ENCODE measurements at places on chromosomes 16 and 17.

DNA sequence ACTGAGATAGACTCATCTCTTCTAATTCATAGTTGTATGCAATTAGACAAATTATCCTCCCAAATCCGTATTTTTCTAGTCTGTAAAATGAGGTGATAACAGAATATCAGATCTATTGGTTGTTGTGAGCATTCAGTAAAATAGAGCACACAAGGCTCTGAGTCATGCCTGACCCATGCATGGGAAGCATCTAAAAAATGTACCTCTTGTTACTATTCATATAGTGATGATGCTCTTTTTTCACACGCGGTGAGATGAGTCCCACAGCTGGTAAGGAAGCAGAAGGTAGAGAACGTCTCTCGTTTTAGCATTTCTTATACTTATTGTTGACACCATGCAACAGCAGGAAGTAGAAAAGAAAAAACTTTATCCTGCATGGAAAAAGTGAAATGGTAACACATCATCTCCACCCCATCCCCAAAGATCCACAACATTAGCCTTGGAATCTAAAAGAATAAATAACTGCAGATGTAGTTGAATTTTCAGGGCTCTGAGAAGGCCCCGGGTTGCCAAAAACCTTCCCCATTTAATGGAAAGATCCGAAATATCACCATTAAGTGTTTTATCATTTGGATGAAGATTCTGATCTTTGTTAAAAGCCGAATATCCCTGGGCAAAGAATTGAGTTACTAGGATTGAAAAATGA lies 215.6 kb downstream of the TMEM114 start:
- DNase-seq: no peak

DNA sequence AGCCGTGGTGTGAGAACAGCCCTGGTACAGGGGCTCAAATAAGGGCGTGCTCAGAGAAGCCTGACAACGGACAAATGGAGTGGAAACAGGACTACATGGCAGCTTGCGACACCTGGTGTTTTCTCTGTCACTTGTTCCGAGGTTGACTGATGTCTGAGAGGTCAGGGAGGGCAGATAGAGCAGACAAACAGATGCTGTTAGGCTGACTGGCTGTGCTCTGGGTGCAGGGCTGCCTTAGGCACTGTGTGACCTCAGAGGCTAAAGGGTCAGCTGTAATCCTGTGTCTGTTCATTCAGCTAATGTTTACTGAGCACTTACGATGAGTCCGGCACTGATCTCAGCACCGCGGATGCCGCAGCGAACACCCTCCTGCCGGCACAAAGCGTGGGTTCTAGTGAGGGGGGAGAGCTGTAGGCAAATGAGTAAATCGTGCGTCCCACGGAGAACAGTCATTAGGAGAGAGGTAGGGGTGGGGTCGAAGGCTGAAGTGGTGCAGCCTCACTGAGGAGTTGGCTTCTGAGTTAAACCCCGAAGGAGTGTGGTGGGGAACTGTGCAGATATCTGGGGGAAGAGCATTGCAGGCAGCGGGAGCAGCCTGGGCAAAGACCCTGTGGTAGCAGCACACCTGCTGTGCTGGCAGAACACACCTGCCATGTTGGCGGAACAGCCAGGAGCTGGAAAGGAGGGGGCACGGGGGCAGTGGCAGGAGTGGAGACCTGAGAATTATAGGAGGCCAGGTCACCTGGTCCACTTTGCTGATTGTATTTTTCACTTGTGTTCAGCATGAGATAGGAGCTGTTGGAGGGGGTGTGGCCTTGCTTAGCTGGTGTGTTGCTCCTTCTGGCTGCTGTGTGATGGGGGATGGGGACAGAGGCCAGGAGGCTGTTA lies 35.0 kb downstream of the GPT2 start:
- no peak for DNase-seq

DNA sequence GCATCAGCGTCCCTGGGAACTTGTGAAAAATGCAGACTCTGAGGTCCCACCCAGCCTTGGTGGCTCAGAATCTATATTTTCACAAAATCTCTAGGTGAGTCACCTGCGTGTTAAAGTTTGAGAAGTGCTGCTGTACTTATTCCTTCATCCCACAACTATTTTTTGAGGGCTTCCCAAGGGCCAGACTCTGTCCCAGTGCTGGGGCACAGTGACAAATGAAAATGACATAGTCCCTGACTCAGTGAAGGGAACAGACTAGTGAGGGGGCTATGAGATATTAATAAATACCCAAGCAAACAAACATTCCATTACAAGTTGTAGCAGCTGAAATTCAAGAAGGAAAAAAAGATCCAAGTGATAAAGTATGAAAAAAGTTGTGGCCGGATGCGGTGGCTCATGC lies 9.9 kb upstream of the EMP2 start:
- DNase-seq: no peak

GRCh38 chr17:41446806-41447205 lies 6.0 kb upstream of the KRT38 start:
- DNase-seq: no peak

DNA sequence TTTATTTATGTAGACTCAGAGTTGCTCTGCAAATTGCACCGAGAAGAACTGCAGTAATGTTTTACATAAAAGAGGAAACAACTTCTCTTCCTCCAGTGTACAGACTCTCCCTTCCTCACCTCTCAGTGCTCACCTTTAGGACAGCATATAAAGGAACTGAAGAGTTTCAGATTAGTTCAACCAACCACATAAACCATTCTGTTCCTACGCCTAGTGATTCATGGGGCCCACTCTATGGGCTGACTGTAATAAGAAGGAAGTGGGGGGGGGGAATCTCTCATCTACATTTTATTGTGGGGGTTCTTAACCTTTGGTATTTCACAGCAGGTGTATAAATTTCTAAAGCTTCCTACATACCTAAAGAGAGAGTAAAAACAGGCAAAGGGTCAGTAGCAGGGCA lies 18.3 kb downstream of the ZSWIM7 start:
- no peak for DNase-seq

- peak; percentile 67 for DNase-seq
Measured at GRCh38 chr17:45942284-45942683, 47.9 kb downstream of the MAPT start.

DNA sequence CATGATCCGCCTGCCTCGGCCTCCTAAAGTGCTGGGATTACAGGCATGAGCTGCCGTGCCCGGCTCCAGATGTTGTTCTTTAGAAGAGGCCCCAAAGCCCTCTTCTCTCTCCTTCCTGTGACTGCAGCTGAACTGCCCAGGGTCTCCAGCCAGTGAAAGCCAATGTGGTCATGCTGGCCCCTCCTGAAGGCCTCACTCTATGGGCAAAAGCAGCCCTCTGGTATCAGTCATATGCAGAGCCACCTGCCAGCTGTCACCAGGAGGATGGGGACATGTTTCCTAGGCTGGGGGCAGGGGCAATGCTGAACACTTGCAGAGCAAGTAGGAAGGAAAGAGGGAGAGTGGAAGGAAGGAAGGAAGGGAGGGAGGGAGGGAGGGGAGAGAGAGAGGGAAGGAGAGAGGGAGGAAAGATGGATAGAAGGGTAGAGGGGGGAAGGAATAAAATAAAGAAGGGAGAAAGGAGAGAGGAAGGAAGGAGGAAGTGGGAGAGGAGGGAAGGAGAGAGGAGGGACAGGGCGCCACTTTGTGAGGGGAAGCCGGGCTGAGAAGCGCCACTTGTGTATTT lies 36.0 kb downstream of the SOCS3 start:
- peak; percentile 71 for DNase-seq

DNA sequence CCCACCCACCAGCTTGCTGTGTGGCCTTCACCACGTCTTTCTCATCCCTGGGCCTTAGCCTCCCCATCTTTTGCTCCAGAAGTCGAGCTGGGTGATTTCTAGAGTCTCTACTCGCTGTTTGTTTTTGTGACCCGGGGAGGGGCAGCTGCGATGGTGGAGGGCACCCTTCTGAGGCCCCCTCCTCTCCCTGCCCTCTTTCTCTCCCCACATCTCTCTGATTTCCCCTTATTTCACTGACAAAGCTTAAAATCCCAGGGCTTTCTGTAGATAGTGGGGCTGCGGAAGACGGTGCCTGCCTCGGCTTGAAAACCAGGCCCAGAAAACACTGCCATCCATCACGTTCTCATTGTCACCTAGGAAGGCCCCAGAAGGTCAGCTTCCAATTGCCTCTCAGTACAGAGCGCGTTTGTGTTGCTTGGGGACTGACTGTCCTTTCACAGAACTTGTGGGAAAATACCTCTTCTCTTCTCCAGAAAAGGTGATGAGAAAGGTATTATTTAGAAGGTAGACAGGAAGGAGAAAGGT lies 95.1 kb downstream of the NTN1 start:
- no peak for DNase-seq

DNA sequence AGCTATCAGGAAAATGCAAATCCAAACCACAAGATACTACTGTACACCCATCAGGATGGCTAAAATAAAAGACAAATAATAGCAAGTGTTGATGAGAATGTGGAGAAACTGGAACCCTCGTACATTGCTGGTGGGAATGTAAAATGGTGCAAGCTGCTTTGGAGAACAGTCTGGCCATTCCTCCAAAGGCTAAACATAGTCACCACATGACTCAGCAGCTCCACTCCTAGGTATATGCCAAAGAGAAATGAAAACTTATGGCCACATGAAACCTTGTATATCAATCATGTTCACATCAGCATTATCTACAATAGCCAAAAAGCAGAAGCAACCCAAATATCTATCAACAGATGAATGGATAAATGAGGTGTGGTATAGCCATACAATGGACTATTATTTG lies 28.5 kb downstream of the VAC14 start:
- no peak for DNase-seq

GRCh38 chr16:25966172-25967097 lies 274.7 kb downstream of the HS3ST4 start:
- no peak for DNase-seq

DNA sequence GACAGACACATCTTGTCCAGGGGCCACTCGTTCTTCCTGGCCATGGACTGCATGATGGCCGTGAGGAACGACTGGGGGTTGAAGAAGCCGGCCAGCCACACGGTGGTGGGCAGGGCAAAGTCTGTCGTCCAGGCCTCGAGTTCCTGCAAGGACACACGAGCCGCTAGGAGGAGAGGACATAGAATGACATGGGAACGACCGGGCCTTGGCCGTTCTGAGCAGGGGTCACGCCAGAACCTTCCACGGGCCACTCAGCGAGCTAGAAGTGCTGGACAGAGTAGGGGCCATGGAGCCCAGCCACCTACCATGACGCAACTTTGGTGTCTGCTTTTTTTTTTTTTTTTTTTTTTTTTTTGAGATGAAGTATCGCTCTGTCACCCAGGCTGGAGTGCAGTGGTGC lies 47.0 kb downstream of the PGS1 start:
- DNase-seq: no peak

- DNase-seq: peak; percentile 82
Measured at GRCh38 chr17:29140631-29141513, 39.3 kb downstream of the MYO18A start.

- DNase-seq: no peak
Measured at GRCh38 chr17:13351046-13351445, 250.7 kb downstream of the HS3ST3A1 start.

DNA sequence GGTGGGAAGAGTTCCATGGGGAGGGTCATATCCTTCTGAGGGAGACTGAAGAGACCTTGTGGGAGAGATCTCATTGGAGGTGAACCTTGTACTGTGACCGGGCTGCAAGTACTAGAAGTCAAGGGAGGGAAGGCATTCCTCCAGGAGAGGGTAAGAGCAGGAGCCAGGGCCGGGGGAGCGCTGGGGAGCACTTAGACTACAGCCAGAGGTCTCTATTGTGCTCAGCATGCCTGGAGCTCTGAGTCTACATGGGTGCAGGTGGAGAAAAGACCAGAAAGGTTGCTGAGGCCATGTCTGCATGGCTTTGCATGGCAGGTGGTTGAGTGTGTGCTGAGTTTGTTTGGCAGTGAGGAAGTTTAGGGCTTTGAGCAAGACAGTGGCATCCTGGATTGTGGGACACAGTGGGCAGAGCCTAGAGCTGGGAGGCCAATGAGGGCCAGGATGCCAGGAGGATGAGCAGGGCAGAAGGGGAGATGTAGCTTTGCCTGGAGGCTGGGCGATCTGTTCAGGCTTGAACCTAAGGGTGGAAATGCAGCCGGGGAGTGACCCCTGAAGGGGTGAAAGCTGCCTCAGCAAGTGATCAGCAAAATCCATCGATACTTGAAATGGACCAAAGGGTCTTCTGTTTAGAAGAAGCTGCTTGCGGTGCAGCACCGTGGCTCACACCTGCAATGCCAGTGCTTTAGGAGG lies 317.4 kb upstream of the TNRC6C start:
- no peak for DNase-seq

GRCh38 chr16:84982434-84982833 lies 28.9 kb downstream of the ZDHHC7 start:
- DNase-seq: no peak

DNA sequence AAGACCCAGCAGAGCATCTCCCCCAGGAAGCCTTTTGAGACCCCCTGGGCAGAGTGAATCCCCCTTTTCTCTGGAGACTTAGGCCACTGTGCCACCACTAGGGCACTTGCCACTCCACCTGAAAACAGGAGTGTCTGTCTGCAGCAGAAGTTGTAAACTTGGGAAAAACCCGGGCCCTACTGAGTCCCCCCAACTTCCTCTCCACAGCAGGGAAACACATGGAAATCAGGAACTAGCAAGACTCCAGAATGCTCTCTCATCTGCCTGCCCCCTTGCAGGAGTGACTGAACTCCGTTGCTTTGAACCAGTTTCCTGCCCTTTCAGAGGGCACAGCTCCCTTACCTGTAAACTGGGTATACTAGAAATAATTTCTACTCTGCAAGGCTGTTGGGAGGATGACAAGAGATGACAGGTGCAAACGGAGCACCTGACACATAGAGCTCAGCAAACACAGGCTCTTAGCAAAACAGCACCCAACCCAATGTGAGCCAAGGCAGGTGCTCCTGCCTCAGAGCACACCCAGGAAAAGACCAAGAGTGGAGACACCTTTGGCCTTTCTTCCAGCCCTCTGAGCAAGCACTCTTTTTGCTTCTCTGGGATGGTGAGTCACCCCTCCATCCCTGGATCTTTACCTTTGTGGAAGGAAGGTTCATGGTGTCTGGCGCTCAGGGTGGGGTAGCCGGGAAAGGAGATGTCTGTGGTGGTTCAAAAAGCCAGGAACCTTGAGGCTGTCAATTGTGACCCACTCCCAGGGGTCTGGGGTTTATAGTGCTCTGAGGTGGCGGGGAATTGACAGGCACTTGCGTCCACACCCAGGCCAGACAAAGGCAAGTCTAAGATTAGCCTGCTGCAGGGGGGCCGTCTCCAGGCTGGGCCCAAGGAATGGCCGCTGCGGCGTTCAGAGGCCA lies at the start of gene HCRT:
Gene HCRT (minus strand): TSS at position 740 of the 908 bp plus-strand sequence. CDS start 87 bp downstream, at position 653.
- DNase-seq: no peak

GRCh38 chr16:64254443-64255367 lies 867.2 kb downstream of the CDH11 start:
- no peak for DNase-seq

DNA sequence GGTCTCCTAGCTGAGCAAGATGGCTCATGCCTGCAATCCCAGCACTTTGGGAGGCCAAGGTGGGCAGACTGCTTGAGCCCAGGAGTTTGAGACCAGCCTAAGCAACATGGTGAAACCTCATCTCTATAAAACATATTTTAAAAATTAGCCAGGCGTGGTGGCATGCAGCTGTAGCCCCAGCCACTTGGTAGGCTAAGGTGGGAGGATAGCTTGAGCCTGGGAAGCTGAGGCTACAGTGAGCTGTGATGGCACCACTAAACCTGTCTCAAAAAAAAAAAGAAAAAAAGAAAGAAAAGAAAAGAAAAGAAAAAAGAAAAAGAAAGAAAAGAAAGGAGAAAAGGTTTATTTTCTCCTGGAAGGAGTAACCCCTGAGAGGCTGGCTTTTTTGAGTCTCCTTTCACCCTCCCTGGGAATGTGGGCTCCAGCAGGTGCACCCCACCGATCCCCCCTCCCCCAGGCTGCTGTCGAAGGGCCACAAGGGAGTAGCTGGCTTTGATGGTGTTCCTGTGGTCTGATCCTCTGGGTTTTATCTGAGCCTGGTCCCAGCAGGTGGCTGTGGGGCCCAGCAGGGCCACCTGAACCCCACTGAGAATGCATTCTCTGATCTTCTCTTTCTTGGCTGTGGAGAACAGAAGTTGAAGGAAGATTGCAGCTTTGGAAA lies 29.9 kb upstream of the TNRC6C start:
- no peak for DNase-seq
